ENCODE measurements at places on chromosomes 1 and 21.

- DNase-seq, result no peak
Observed at GRCh38 chr1:181545395-181545794, 62.1 kb downstream of the CACNA1E start.

- no peak for DNase-seq
Observed at GRCh38 chr1:43129426-43129825, 42.7 kb downstream of the EBNA1BP2 start.

DNA sequence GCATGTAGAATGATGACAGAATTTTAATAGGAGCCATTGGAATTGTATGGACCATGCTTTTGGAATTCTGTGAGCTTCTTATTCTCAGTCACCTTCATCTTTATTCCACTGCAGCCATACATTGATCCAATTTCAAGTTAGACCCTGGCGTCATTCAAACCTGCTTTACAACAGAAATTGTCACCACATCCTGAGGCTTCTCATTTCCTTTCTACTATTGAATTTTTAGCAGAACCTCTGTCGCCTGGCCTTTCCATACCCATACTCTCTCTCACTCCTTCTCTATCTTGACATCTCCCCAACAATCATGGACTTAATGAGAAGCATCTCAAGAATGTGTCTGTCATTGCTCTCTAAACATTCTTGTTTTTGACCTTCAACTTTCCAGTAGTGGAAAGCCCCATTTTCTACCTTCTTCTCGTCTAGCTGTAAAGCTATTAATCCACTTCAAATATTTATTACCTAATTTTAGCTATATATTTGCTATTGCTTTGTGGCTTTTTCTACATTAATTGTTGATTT is 74.1 kb downstream of the CRB1 start:
- DNase-seq, result no peak

GRCh38 chr21:14271641-14272040 is 55.7 kb downstream of the RBM11 start:
- DNase-seq, result no peak

DNA sequence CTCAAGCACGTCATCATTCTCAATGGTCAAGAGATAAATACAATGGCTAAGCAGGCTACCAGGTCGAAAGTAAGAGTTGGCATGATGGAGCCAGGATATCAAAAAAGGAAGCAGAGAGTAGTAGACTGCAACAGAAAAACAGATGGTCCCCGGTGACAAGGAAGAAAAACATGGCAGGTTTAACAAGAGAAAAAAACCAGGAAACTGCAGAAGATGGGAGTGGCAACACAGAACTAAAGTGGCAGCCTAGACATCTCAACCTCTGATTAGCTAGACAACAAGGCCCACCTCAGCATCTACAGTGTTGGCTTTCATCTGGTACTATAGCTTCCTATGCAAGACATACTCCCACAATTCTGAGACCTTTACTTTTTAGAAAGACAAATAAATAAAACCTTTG is 3.1 kb downstream of the UBR4 start:
- DNase-seq, result no peak

Measured in CD4-positive, alpha-beta T cell treated with Interleukin-10 for 1 hour (primary cell).